Psoas muscle (tissue), 8 donors: ENCODE measurements at places on chromosomes 3 and 15. TPM values are rescaled to one million over a fixed set of nuclear protein-coding genes. Genes with fewer than 3 reads are reported as not detected.

ZNF662 gene
- 0.32 TPM for polyA plus RNA-seq

MGLL gene
- 47.5 TPM for polyA plus RNA-seq

- no peak for DNase-seq
These were observed 14.8 kb downstream of the BDH1 start for GRCh38 chr3:197540961-197541377.

GRCh38 chr3:126112531-126113237 is 28.8 kb upstream of the SLC41A3 start:
- DNase-seq = no peak

GRCh38 chr15:89976246-89976600 is 24.9 kb upstream of the ZNF710 start:
- DNase-seq = no peak

DNA sequence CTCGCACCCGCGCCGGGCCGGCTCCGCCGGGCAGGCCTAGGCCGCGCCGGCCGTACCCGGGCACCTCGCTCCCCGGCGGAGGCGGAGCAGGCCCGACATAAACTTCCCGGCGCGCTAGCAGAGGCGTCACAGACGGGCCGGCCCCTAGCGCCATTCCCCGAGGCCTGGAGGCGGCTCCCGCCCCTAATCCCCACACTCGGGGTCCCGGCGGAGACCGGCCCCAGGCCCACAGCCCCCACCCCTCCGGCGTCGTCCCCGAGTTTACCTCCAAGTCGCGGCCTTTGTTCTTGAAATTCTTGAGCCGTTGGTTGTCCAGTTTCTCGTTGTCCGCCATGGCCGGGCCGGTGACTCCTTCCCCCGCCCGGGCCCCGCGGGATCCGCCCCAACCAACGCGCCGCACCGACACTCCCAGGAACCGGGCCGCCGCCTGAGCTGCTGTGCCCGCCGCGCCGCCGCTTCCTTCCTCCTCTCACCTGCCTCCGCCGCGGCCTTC is 376 bp downstream of the KPNA4 start:
- peak; percentile 87 for DNase-seq

GRCh38 chr15:92627014-92627413 is 28.6 kb downstream of the FAM174B start:
- DNase-seq = no peak
